Germinal center (tissue), 1 donor: ENCODE measurements at places on chromosomes 4 and X.

- DNase-seq, result no peak
Measured at GRCh38 chr4:121472937-121473721, 92.3 kb upstream of the QRFPR start.

GRCh38 chrX:130296297-130296678 is 27.6 kb upstream of the ZNF280C start:
- no peak for DNase-seq

GRCh38 chr4:8285143-8285975 is 15.8 kb downstream of the HTRA3 start:
- DNase-seq, result no peak

DNA sequence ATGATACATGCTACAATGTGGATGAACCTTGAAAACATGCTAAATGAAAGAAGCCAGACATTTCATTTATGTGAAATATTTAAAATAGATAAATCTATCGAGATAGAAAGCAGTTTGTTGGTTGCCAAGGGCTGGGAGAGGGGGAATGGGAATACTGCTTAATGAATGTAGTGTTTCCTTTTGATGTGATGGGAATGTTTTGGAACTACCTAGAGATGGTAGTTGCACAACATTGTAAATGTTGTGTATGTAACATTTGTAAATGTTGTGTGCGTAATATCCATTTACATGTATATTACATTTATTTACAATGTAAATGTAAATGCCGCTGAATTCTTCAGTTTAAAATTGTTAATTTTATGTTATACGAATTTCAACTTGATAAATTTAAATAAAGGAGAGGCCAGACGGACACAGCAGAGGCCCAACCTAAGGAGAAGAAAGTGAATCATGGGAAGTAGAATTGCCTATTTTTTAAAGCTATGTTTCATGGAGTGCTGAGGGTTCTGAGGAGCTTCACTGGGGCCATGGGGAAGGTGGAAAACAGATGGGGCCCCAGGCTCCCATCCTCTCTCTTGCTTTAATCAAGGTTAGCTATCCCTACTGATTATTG is 60.0 kb upstream of the TEX13D start:
- no peak for DNase-seq

DNA sequence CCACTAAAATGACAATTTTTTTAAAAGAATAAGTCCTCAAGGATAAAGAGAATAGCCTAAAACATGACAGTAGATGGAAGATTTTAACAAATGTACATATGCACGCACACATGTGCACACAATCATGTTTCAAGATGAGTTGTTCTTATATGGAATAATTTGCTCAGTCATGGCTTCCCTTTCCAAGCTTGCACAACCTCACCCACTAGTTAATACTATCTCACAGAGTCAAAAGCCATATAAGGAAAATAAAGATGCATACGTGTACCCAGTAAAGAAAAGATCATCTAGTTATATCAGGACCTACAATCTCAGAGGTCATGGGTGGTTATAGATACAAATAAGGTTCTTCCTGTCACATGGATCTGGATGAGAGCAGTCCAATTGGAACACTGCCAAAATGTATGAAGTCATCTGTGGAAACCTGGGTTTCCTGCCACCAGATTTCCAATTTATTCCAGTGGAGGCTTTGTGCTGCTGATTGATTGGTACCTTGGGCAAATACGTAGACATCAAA is 56.1 kb downstream of the FAM13A start:
- DNase-seq, result no peak

GRCh38 chrX:18828832-18829404 is 121.5 kb downstream of the PPEF1 start:
- DNase-seq, result no peak

DNA sequence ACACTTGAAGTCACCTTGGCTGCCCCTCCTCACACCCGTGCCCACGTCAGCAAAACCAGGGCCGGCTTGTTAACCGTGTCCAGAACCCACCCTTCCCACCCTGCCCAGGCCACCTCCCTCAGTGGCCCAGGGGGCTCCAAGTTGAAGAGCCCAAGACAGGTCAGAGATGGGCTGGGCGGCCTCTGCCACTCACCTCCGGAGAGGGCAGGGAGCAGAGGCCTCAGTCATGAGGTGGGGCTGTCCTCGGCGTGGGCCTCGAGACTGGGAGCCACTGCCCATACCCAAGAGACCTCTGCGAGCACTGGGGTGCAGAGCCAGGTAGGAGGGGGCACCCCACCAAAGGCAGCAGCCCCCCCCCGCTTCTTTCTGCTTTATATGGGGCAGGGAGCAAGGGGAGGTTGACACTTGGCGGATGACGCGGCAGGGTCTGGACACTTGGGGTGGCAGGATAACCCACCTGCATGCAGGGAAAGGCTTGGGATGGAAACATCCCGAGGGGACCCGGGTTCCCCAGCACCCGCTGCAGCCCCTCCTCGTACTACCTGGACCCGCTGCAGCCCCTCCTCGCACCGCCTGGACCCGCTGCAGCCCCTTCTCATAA is 38.0 kb upstream of the SPON2 start:
- DNase-seq, result no peak

GRCh38 chr4:111633663-111634266 is 511.5 kb upstream of the FAM241A start:
- no peak for DNase-seq

DNA sequence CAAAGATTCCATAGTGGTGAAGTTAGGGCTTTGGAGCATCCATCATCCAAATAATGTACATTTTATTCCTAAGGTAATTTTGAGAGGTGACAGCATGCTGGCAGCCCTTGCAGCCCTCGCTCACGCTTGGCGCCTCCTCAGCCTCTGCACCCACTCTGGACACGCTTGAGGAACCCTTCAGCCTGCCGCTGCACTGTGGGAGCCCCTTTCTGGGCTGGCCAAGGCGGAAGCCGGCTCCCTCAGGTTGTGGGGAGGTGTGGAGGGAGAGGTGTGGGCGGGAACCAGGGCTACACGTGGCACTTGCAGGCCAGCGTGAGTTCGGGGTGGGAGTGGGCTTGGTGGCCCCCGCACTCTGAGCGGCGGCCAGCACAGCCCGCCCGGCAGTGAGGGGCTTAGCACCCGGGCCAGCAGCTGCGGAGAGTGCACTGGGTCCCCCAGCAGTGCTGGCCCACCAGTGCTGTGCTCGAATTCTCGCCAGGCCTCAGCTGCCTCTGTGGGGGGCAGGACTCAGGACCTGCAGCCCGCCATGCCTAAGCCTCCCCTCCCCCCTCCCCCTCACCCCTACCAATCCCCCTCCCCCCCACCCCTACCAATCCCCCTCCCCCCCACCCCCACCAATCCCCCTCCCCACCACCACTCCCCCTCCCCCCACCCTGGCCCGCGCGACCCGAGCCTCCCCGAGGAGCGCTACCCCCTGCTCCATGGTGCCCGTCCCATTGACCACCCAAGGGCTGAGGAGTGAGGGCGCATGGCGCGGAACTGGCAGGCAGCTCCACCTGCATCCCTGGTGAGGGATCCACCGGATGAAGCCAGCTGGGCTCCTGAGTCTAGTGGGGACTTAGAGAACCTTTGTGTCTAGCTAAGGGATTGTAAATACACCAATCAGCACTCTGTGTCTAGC is 37.0 kb upstream of the DKK2 start:
- no peak for DNase-seq

- no peak for DNase-seq
Measured at GRCh38 chrX:57267308-57267707, 19.2 kb upstream of the FAAH2 start.

DNA sequence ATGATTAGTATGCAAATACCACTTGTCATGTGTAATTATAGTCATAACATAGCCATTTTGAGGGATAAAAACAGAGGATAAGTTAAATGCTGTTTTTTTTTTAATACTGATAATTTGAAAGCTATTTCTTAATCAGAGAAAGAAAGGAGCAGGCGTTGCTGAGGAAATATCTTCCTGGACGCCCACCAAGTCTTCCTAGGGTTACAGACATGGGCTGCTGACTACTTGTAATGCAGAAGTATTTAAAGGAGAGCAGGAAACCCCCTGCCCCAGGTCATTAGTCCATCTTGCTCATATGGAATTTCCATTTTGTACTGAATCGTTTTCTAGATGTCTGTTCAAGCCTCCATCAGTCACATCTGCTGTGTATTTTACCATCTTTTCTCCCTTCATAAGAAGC is 176.2 kb downstream of the ADGRL3 start:
- DNase-seq, result no peak

DNA sequence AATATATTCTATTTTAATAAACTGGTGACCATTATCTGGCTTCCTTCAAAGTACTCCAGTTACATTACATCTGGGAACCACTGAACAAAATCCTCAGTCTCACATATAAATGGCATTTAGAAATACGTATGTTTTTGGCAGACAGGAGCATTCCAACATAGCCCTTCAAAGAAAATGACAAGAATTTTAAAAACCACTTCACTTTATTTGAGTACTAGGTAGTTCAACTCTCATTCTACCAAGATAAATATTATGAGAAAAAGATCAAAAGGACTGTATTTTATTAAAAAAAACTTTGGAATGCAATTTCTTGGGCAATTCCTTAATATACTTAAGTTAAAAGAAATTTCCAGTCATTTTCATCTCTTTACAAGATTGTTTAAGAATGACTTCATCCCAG is 17.6 kb downstream of the TNIP3 start:
- no peak for DNase-seq

GRCh38 chr4:31124008-31124585 is 403.9 kb downstream of the PCDH7 start:
- no peak for DNase-seq

DNA sequence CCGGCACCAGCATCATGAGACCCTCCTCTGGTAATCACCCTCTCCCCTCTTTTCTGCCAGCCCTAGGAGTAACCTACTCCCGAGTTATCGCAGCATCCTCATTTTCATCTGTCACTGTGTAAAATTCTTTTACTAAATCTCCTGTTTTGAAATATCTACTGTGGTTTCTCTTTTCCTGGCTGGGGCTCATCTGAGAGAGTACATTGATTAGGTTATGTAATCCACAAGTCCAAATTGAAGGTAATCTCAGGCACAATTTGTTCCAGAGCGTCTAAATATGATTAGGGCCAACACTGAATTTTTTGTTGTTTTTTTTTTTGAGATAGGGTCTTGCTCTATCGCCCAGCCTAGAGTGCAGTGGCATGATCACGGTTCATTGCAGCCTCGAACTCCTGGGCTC is 142.4 kb downstream of the SMIM20 start:
- DNase-seq, result no peak

DNA sequence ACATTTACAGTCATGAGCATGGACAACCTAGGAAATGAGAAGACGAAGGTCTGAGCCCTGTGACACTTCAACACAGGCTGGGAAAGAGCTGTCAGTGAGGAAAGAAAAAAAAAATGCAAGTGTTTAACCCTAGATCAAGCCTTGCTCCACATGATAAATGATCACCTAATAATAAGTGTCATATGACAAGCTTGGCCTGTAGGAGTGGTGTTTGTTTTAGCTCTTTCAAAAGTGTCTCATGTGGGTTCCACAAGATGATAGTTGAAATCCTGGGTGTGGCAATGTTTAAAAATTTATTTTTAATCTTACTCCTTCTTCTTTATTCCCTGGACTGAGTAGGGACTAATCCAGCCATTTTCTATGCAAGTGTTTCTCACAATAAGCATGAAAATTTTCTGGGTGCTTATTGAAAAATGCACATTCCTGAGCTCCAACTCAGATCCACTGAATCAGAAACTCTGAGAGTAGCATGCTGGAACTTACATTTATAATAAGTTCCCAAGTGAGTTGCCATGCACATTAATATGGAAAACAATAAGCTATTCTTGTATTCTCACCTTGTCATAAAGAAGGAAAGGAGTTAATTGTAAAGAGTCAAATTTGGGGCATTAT is 138.3 kb downstream of the AREG start:
- no peak for DNase-seq

- DNase-seq, result no peak
Measured at GRCh38 chr4:158179465-158179864, 6.6 kb upstream of the GASK1B start.

DNA sequence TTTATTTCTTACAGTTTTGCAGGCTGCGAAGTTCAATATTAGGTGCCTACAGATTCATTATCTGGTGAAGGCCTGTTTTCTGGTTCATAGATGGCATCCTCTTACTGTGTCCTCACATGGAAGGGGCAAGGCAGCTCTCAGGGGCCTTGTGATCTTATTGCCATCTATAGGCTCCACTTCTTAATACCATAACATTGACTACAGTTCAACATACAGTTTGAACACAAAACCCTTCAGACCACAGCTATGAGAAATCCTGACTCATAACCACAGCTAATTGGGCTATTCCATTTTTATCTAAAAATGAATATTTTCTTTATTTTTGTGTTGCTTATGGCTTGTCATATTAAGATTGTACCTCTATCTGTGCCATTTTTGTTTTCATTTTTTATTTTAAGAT is 72.3 kb downstream of the STAG2 start:
- DNase-seq, result no peak

DNA sequence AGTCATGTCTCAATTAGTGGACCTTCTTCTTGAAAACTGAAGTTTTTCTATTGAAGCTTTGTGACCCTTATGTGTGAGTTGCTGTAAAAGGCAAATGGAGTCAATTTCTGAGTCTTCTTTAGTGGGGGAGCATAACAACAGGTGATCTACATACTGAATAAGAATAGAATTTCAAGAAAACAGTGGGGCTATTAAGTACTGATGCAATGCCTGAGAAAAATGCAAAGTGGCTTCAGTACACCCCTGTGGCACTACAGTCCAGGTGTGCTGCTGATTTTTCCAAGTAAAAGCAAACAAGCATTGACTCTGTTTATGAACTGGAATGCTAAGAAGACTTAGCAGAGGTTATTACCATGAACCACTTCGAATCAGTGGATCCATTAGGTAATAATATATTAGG is 328.0 kb upstream of the PABPC4L start:
- DNase-seq, result no peak

GRCh38 chr4:147866532-147867271 is 134.8 kb downstream of the ARHGAP10 start:
- peak; percentile 77 for DNase-seq

DNA sequence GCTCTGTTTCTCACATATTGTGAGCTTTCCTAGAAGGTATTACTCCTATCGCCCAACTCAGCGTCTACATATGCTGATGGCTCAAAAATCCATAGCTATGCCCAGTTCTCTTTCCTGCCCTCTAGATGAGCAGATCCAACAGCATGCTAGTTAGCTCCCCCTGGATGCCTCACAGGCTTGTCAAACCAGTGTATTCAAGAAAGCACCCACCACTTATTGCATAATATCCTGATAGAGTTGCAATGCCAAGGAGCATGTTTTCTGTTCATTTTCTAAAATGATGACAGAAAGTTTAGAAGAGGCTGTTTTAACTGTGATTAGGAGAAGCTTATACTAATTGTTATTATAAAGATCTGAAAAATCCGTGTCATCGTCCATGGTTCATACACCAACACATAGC is 1.9 kb upstream of the PACRGL start:
- no peak for DNase-seq

DNA sequence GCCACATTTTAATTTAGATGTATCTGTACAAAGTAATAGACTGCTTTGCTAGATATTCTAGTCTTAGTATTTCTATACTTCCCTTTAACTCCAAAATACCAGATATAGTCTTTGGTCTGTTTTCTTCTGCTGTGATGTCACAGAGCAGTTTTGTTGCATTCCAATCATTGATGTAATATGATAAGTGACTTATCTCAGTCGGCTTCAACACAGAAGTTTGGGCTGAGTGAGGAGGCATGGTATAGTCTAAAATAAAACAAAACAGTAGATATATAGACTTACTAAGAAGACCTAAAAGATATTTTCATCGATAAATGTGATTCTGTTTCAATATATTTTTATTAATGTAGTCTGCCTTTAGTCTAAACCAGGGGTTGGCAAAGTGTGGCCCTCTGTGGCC is 169.9 kb downstream of the DCK start:
- DNase-seq, result no peak
